ENCODE measurements at places on chromosomes 16 and 17.

DNA sequence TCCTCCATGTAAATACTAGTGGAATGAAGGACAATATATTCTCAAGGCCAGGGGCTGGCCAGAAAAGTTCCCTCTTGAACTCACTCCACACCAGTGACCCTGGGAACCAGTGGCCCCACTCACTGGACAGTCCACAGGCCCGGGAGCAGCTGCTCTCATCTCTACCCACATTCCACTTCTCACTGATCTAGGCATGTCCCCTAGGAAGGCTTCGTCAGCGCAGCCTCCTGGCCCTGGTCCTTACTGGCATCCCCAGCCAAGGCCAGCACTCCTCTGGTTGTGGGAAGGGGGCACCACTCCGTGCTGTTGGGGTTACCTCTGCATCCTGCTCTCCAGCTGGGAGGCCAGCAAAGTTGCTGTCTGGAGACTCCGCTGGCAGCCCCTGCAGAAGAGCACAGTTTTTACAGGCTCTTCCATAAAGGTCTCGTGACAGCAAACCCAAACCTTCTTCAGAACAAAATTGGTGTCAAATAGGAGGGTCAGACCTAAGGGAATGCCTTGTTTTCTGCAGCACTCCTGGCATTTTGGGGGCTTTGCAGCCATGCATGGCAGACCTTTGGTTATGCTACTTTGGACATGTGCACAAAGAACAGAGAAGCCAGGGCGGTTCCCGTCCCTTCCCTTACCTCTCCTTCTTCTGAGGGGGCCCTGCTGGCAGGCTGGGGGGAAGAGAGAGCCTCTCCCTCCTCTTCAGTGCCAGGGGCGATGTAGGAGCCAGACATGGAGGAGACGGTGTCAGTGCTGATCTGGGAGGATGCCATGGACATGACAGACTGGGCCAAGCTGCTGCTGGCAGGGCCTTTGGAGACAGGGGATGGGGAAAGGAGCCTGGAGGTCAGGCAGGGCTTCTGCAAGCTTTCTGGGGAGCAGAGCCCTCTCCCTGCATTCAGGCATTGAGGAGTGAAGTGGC lies 14.1 kb upstream of the FOXJ1 start:
- DNase-seq: no peak

DNA sequence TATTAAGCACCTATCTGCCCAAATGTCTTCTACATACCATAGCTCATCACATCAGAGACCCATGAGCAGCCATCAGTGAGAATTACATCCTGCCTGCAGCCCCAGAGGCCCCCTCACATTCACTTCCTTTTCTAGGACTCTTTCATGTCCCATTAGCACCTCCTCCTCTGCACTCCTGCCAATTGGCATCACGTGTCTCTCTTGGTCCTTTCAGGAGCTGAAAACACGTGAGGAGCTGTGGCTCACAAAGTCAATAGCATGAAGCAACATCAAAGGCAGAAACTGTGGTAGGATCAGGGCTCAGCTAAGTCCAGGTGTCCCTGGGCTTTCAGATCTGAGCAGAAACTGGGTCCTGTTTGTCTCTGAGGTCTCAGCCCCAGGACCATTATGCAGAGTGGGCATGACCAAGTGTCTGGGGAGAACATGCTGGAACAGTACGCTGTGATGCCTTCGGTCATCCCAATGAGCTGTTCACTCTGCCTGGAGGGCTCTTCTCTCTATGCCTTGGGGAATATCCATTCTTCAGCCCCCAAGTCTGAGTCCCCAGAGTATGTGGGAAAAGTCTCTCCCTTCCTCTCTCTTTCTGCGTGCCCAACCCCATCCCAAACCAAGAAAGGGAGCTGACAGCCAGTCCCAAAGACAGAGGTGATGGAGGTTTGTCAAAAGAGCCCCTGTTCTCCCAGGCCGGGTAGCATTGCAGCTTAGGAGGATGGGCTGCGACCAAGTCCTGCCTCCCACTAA lies 457.0 kb upstream of the CDH5 start:
- no peak for DNase-seq

DNA sequence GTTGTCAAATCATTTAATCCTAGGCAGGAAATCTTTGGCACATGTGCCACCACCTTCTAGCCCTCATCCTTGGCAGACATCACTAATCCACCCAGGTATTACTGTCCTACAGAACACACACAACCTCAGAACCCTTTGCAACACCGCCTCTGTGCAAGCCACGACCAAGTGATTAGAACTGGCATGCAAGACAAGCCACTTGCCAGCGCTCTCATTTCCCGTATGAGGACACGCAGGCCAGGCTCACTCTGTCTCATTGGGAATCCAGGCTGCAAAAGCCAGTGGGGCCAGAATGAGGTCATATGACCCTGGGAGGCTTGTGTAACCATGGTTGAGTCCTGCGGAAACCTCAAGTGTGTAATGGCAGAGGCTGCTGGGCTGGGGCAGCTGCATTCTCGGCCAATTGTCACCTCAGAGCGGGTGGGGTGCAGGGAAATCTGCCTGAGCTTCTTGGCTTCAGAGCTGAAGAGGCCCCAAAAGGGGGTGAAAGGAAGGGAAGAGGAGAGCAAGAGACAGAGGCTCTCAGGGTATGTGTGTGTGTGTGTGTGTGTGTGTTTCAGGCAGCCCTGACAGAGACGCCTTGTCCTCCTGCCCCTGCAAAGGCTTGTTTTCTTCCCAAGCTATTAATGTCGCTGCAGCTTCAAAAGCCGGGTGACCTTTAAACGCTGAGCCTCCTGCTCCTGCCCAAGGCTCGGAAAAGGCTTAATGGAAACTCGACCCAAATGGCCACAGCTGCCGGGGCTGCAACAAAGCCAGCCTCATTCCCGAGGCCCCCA lies 43.2 kb upstream of the MRPS23 start:
- peak; percentile 31 for DNase-seq

DNA sequence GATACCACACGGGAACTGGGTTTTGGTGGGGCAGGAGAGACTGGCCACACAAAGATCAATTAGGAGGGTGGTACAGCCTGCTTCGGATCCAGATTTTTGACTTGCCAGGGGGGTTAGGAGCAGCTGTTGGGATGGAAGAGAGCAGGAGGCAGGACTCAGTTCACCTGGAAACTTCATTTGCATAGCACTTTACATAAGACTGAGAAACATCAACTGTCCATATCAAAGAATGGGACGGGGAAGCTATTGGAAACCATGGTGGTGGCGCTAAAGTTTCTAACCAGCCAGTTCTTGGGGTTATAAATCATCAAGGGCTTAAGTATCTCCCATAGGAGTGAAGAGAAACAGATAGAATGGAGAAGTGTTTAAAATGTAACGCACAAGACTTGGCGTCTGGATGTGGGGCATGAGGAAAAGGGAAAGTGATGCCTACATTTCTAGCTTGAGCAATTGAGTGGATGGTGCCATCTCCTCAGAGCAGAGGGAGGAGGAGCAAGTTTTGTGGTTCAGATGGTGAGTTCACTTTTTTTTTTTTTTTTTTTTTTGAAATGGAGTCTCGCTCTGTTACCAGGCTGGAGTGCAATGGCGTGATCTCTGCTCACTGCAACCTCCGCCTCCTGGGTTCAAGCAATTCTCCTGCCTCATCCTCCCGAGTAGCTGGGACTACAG lies 6.4 kb upstream of the SRCAP start:
- no peak for DNase-seq

DNA sequence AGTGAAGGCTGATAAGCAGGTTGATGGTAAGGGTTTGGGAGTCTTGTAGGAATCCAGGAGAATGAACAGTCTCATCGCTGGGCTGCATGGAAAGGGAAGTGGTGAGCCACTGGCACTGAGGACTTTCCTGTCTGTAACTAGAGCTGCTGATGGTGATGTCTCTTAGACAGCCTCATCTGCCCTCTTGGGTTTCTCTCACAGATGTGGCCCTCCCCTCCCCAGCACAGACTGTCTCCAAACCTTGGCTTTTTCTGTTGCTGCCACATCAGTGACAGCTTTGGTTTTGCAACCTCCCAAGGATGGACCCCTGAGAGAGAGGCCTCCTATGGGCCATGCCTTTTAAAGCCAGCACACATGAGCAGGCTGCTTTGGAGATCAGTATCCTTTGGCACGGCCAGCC lies 16.9 kb downstream of the PLCG2 start:
- no peak for DNase-seq

Data from NCI-H2081 (cell line).